K562 (cell line): ENCODE measurements at places on chromosomes 4 and X. TPM values are rescaled to one million over a fixed set of nuclear protein-coding genes. Genes with fewer than 3 reads are reported as not detected.

CNKSR2 gene
- not detected in 2 replicates for total RNA-seq

WDR17 gene
- 0.04 TPM in 1 of 2 replicates, not detected in the other for total RNA-seq

SLC10A6 gene
- total RNA-seq: not detected in 2 replicates

IGFBP7 gene
- 0.29 and 0.54 TPM in 2 replicates for total RNA-seq

TEX13D gene
- not detected in 2 replicates for total RNA-seq

CWH43 gene
- total RNA-seq: not detected in 2 replicates

CLGN gene
- 2.2 and 2.7 TPM in 2 replicates for total RNA-seq

HDAC8 gene
- 21.5 and 25.1 TPM in 2 replicates for total RNA-seq

ZNF711 gene
- 4.0 and 4.2 TPM in 2 replicates for total RNA-seq

CPLX1 gene
- total RNA-seq: 2.1 and 3.3 TPM in 2 replicates

PABPC4L gene
- 0.53 and 0.63 TPM in 2 replicates for total RNA-seq

CSN1S1 gene
- total RNA-seq: not detected in 2 replicates

ERAS gene
- not detected in 2 replicates for total RNA-seq

RADX gene
- total RNA-seq: 0.09 and 0.13 TPM in 2 replicates

GRCh38 chr4:108172753-108173598, 4.2 kb upstream of the LEF1 start:
- no peaks in the 10 kb centered on the region; the same call in 2 of the 3 replicates for H3K36me3 ChIP-seq
- peak overlapping the region; percentile 67 for H3K27ac ChIP-seq
- H3K4me1 ChIP-seq: peaks cover 32% of the 10 kb centered on the region
- DNase-seq: peak; percentile 84
- no peaks in the 10 kb centered on the region for H3K27me3 ChIP-seq

GRCh38 chr4:76830964-76831703, 66.8 kb downstream of the SOWAHB start:
- no peaks in the 10 kb centered on the region for H3K27me3 ChIP-seq
- no peak overlapping the region for H3K4me3 ChIP-seq
- no peak for DNase-seq
- no peak overlapping the region for H3K27ac ChIP-seq
- H3K36me3 ChIP-seq: no peaks in the 10 kb centered on the region

- no peak overlapping the region for H3K4me3 ChIP-seq
- DNase-seq: peak; percentile 10
- H3K27me3 ChIP-seq: no peaks in the 10 kb centered on the region
- no peaks in the 10 kb centered on the region for H3K36me3 ChIP-seq
- H3K4me1 ChIP-seq: no peaks in the 10 kb centered on the region
Observed at GRCh38 chrX:111568354-111568753, 56.9 kb downstream of the SERTM2 start.

GRCh38 chr4:14054391-14054790, 426.9 kb upstream of the BOD1L1 start:
- no peak overlapping the region for H3K4me3 ChIP-seq
- H3K27ac ChIP-seq: no peak overlapping the region
- H3K4me1 ChIP-seq: no peaks in the 10 kb centered on the region
- no peaks in the 10 kb centered on the region for H3K36me3 ChIP-seq
- no peaks in the 10 kb centered on the region for H3K27me3 ChIP-seq

DNA sequence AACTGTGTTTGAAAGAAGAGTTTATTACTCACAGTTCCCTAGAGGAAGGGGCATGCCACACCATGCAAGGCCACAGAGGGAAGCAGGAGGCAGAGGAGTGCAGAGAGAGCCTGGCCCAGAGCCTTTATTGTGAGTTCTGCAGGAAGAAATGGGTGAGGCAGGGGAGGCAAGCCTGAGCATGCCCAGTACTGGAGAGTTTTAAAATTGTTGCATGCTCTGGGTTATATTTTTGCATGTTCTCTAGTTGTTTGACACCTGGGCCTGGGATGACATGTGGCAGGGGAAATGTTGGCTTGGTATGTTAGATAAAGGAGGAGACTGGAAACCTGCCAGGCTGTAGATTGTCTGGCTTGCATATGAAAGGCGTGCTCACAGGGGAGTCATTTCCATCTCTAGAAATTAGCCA, 19.7 kb upstream of the CRMP1 start:
- H3K27ac ChIP-seq: no peak overlapping the region
- no peak overlapping the region for H3K4me3 ChIP-seq
- H3K27me3 ChIP-seq: no peaks in the 10 kb centered on the region
- no peak for DNase-seq
- H3K36me3 ChIP-seq: no peaks in the 10 kb centered on the region

DNA sequence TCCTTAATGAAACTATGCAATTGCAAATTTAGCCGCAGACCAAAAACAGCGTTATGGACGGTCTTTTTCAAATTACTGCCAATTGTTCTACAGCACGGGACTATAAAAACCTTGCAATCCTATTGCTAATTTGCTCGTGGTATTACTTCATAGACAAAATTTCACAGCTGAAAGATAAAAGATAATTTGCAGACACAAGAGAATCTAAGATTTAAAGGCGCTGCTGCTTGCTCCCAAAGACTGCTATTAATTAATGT, 1.4 kb upstream of the CAMK2D start:
- H3K4me1 ChIP-seq: no peaks in the 10 kb centered on the region
- DNase-seq: no peak
- H3K27ac ChIP-seq: peak overlapping the region; percentile 47; the same call in 2 of the 3 replicates
- H3K4me3 ChIP-seq: peak overlapping the region; percentile 24; the same call in 1 of the 2 replicates
- no peaks in the 10 kb centered on the region for H3K36me3 ChIP-seq

GRCh38 chrX:35919536-35920309, at the start of gene CFAP47:
TSS of gene CFAP47 (plus strand) at chrX:35919734. CDS start at chrX:35919800, 66 bp downstream.
- no peaks in the 10 kb centered on the region for H3K4me1 ChIP-seq
- H3K36me3 ChIP-seq: no peaks in the 10 kb centered on the region
- no peak within 1 kb of the TSS for H3K4me3 ChIP-seq
- DNase-seq: no peak
- no peak within 1 kb of the TSS for H3K27ac ChIP-seq

- no peak overlapping the region for H3K27ac ChIP-seq
- no peaks in the 10 kb centered on the region for H3K27me3 ChIP-seq
- H3K4me3 ChIP-seq: no peak overlapping the region
Observed at GRCh38 chr4:122863639-122864038, 37.0 kb downstream of the FGF2 start.

DNA sequence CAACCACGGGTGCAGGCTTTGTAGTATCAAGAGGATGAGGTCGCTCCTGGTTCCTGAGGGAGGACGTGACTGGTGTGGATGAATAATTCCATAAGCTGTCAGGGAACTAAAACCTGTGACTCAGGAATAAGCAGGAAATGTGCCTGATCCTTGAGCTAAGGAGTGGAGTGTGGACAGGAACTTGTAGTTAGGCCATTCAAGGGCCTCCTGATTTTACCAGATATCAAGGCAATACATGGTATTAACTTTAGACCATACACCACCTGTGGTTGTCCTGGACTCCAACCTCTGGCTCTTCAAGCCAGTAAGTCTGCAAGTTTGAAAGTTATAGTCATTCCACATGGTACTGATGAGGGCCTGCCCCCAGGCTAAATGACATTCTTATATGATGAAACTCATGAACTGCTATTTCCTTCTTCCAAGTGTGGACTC, 12.1 kb upstream of the ING2 start:
- DNase-seq: no peak
- H3K4me1 ChIP-seq: no peaks in the 10 kb centered on the region
- H3K27me3 ChIP-seq: no peaks in the 10 kb centered on the region
- H3K4me3 ChIP-seq: no peak overlapping the region

- peaks cover 5% of the 10 kb centered on the region; the same call in 2 of the 3 replicates for H3K4me1 ChIP-seq
- H3K4me3 ChIP-seq: no peak overlapping the region
- H3K27me3 ChIP-seq: no peaks in the 10 kb centered on the region
- H3K27ac ChIP-seq: no peak overlapping the region
- H3K36me3 ChIP-seq: no peaks in the 10 kb centered on the region
Observed at GRCh38 chr4:8341691-8342090, 72.1 kb downstream of the HTRA3 start.

GRCh38 chr4:38534344-38535045, 129.5 kb upstream of the KLF3 start:
- no peak for DNase-seq
- no peak overlapping the region for H3K4me3 ChIP-seq

- no peak overlapping the region for H3K27ac ChIP-seq
- no peaks in the 10 kb centered on the region for H3K36me3 ChIP-seq
- no peak overlapping the region for H3K4me3 ChIP-seq
- peaks cover 10% of the 10 kb centered on the region; the same call in 1 of the 3 replicates for H3K4me1 ChIP-seq
- H3K27me3 ChIP-seq: no peaks in the 10 kb centered on the region
Observed at GRCh38 chr4:74534936-74535335, 90.0 kb downstream of the AREG start.

DNA sequence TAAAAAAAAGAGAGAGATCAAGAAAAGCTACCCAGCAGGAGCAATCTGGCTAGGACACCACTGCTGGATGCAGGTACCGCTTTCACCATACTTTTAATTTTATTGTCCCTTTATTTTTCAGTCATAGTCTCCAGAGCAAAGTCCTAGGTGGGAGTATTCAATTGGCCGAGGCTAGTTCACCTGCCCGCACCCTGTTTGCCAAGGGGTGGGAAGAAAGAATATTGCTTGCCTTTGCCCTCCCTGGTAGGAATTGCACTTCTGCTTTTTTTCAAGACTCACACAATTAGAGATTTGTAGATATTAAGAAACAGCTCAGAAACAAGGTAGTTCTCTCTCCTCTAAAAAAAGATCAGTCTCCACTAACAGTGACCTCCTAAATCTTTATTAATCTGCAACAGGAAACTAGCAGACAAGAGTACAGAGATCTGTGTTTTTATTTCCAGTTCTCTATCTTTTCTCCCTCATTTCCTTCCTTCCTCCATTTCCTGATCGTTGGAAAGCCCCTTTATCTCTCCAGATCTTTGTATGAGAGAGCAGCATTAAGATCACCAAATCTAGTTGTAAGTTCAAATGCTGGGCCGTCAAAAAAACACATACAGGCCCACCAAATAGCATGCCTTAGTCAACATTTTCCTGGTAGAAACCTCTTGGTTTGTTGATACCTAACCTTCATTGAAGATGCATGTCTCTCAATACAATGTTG, 9.4 kb upstream of the RPGR start:
- no peak overlapping the region for H3K27ac ChIP-seq
- H3K27me3 ChIP-seq: no peaks in the 10 kb centered on the region
- no peaks in the 10 kb centered on the region for H3K36me3 ChIP-seq
